ENCODE measurements at places on chromosomes 7 and 10. TPM values are rescaled to one million over a fixed set of nuclear protein-coding genes. Genes with fewer than 3 reads are reported as not detected.

Gene ZNF398
- 16.5 TPM for total RNA-seq

Gene AKR1C8
- not detected for total RNA-seq

Gene SLC26A3
- not detected for total RNA-seq

Gene GNG11
- total RNA-seq: 113 TPM

Gene PUS7
- 85.5 TPM for total RNA-seq

Gene PPP1R9A
- 0.16 TPM for total RNA-seq

Gene PLEKHS1
- not detected for total RNA-seq

Gene CNPY1
- total RNA-seq: not detected

Gene CCDC3
- total RNA-seq: 12.2 TPM

Gene GIMAP1
- 0.81 TPM for total RNA-seq

Gene DLX6
- not detected for total RNA-seq
